Sigmoid colon (tissue), 7 donors: ENCODE measurements at places on chromosomes 1 and 21. TPM values are rescaled to one million over a fixed set of nuclear protein-coding genes. Genes with fewer than 3 reads are reported as not detected.

DNA sequence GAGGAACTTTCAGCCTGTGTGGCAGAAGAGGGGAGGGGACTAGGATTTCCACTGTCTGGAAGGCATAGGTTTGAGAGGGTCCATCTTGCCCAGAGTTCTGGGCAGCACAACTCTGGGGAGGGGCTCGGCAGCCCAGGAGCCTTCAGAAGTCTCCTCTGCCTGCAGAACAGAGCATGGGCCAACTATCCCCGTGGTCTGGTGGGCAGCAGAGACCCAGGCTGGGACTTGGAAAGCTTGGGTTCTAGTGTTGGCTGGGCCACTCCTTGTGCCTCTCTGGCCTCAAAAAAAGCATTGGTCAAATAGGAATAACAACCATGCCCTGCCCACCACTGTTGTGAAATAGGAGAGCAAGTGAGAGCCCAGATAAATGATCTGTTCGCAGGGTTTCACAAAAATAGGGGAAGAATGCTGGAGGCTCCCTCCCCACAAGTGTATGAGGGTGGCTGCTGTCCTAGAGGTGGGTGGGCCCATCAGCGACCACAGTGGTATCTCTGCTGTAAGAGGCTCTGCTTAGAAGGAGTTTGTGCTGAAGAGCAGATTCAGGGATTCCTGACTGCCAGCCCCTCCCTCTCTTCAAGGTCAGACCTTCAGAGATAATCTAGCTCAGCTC lies 8.9 kb downstream of the EPHA10 start:
- no peak for DNase-seq

GRCh38 chr1:64581135-64581842 lies 111.4 kb downstream of the CACHD1 start:
- no peak for DNase-seq

GRCh38 chr1:242435200-242435599 lies 89.3 kb downstream of the PLD5 start:
- no peak for DNase-seq

- no peak for DNase-seq
Measured at GRCh38 chr1:179327196-179327595, 33.6 kb downstream of the SOAT1 start.

DNA sequence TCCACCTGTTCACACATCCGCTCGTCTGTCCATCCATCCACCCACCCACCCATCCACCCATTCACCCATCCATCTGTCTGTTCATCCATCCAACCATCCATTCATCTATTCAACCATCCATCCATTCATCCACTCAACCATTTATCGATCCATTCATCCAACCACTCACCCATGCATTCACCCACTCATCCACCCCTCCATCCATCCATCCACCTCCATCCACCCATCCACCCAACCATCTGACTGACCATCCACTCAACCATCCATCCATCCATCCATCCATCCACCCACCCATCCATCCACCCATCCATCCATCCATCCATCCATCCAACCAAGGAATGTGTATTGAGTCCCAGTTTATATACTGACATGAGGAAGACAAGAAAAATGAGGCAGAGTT lies 73.1 kb downstream of the UMODL1 start:
- DNase-seq: peak; percentile 39

- DNase-seq: no peak
Measured at GRCh38 chr1:196890668-196891067, 2.8 kb downstream of the CFHR4 start.

DNA sequence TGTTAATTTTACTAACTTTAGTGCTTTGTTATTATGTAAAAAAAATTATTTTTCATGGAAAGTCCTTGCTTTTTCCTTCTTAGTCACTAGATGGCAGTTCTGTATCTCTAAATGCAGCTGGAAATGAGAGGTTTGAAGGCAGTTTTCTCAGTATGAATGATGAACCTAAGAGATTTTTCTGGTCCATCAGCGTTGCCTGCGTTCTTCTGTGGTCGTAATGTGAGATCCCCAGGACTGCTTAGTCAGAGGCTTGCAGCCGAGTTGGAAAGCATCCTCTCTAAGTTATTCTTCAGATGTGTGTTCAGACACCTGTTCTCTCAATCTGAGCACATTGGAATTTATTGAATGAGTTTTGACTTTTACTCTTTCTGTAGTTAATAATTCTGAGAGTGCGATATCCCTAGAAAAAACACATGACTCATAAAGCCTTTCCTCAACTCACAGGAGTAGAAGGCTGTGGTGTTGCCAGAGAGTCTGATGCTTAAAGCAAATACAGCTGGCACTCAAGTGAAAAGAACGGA lies 99.3 kb downstream of the FMN2 start:
- DNase-seq: peak; percentile 71

C4BPA gene
- total RNA-seq: not detected

NRAS gene
- 16.1 TPM for total RNA-seq

RRP1 gene
- total RNA-seq: 13.2 TPM

OXCT2 gene
- 0.71 TPM for total RNA-seq

CNKSR1 gene
- 1.8 TPM for total RNA-seq

LCK gene
- total RNA-seq: 0.81 TPM

CALML6 gene
- total RNA-seq: not detected
